DMS79 (cell line): ENCODE measurements at places on chromosomes 5 and 9.
A peak's percentile ranks its signal among the peaks of the same experiment; 100 is the strongest.

- no peak for DNase-seq
Measured at GRCh38 chr5:68898951-68899471, 194.8 kb upstream of the SLC30A5 start.

DNA sequence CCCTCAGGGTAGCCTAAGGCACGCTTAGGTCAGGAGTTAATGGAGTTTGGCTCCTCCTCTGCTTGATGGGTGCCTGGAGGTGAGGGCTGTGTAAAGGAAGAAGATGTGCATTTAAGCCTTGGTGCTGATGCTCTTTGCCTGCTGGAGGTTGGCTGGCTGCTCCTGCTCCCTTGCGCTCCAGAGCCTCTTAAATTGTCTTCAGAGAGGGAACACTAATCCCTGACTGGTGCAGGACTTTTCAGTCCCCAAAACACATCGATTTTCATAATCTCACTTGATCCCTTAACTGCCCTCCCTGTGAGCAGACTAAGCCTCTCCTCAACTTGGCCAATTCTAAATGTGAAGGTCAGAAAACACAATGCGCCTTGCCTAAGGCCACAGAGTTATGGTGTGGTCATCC, 16.2 kb upstream of the TCOF1 start:
- no peak for DNase-seq

DNA sequence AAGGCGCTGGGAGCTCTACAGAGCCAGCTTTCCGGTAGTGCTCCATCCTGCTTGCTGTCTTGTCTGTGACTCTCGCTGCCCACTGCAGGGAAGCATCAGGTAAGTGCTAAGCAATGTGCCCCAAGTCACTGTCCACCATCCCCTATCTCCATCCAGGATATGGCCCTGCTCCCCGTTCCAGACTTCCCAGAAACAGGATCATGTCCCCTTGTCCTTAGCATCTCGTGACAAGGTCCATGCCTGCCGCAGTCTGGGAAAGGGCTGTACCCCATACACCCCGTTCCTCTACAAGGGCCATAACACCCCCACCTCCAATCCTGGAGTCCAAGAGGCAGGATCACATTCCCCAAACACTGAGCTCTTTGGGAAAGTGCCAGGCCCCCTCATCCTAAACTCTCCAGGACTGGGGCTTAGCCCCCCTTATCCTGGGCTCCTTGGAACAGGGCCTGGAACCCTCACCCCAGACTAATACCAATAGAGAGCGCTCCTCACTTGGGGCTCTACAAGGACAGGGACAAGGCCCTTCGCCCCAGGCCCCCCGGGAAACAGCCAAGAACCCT, 566 bp downstream of the RPP25L start:
- no peak for DNase-seq

DNA sequence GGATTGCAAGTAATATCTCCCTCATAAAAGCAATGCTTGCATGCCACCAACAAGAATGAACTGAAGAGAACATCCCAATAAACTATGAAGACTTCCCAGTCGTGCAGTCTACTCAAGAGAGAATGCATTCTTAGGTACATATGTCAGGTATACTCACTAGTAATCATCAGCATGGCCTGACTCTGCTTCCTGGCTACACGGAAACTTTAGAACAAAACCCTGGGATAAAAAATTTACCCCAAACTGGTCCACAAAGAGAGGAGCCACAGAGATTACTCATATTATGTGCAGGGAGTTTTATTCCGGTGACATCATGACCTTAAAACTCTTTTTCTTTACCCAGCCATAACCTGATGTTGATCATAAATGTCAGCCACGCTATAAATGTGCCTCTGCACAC, 57.5 kb upstream of the PAPPA start:
- no peak for DNase-seq

- DNase-seq, result no peak
Measured at GRCh38 chr9:134031783-134032182, 6.5 kb downstream of the BRD3OS start.

DNA sequence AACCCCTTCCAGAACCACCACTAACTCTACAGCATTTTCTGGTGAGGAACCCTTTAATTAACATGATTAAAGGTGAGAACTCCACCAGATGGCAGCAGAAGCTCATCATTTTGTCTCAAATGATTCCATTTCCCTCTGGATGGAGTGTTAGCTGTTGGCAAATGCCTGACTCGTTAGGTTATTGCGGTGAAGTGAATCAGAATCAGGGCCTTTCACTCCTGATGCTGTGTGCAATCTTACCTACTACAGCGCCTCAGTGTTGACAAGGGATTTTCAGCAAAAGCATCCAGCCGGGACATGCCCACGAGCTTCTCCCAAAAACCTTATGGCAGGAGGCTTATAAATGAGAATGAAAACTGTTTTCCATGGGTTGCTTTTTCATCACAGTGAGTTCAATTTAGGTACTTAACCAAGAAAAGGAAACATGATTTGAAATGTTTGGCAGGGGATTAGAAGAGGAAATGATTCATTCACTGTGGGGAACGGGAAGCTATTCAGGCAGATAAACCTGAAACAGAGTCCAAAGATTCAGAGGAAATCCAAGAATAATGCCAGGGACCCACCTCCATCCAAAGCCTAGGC, 48.0 kb upstream of the CAST start:
- peak; percentile 40 for DNase-seq

DNA sequence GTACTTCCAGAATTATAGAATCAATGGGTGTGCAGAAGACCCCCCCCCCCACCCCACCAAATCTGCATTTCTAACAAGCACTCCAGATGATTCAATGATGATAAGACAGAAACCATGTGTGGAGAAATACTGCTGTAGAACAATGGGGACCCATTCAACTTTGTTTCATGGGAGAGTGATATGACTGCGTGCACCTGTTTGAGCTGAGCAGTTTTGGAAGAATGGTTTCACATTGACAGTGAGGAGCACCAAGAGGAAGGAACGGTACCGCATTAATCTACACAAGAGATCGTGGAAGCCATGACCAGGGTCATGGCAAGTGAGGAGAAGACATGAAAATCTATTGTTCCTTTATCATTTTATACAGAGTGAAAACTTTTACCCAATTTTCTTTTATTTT, 202.7 kb downstream of the CD180 start:
- no peak for DNase-seq

- no peak for DNase-seq
Measured at GRCh38 chr9:81047280-81047679, 642.1 kb downstream of the TLE1 start.

- DNase-seq, result no peak
Measured at GRCh38 chr5:131104169-131104808, 60.8 kb downstream of the HINT1 start.

- no peak for DNase-seq
Measured at GRCh38 chr5:33997331-33997983, 10.4 kb downstream of the AMACR start.

DNA sequence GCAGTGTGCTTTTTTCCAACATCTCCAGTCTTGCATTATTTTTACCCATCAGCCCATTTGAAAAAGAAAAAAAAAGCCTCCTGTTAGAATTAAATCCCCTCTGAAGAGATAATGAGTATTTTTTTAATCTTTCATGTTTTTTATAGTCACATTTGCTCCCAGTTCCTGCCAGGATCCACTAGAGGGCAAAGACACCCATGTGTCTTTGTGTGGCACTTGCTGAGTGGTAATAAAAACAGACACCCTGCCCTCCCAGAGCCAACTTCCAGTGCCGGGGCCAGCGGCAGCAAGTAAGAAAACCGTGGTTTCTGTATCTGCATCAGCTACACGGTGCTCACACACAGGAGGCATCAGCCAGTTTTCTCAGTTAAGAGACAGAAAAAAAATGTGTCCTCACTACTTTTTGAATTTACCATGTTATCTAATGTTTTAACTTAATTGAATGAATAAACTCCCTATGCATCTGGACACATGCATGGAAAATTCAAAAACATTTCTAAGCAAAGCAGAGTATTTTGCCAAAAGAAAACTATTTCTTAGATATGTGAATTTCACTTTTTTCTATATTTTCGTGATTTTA, 70.2 kb upstream of the PLEKHG4B start:
- DNase-seq, result no peak

DNA sequence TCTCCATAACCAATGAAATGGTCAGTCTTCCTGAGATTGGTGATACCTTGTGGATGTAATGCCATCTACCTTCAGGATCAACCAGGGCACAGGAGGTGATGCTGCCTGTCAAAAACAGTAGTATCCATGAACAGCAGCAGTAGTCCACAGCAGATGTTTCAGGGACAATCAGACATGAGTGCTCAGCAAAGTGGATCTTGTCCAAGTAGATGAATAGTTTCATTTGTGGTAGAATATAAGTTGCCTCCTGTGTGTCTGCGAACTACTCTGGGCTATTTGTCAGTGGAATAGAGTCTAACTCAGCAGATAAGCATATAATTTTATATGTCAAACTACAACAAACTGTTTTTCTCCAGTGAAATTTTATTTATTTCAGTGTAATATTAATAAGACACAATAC, 1860.1 kb upstream of the ACO1 start:
- no peak for DNase-seq

DNA sequence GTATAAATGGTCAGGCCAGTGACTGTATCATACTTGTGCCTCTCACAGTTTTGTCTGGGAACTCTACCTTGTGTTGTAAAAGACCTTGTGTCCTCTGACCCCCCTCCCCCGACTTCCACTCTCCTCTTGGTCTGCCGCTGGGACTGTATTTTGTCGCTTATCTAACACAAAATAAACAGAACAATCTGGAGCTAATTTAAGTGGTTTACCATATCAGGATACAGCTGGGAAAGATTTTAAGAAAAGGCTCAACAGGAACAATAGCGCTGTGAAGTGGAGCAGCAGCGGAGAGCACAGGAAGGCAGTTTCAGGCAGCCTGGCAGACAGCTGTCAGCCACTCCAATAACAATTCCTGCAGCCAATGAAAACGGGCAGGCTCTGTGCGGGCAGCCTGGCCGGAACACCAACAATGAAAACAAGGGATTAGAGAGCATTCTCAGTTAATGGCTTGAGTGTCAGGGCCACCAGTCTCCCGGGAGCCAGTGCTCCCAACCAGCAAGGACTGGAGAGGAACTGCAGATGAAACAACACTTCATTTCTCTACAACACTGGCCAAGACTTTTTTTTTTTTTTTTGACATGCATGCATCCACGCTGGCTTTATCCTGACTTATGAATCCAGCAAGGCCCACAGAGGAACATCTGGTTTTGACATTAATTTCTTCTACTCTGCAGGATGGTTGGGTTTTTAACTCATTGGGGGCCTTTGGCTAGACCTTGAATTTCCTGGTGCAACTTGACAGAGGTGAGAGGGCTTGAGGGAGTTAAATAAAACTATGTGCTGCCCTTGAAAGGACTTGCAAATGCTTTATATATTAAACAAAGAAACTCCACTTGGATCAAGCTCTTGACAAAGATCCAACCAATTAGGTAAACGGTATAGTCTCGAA, 76.7 kb downstream of the ARSB start:
- DNase-seq, result peak; percentile 72

DNA sequence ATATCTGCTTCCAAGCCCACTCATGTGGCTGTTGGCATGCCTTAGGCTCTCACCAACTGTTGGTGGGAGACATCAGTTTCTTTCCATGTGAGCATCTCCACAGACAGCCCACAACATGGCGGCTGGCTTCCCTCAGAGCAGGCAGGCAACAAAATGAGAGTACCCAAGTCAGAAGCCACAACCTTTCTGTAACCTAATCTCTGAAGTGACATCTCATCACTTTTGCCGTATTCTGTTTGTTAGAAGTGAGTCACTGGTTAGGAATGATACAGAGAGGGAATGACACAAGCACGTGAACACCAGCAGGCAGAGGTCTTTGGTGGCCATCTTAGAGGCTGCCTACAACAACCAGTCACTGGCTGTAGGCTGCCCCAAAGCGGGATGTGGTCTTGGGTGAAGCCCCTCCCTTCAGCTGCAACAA, 88.6 kb upstream of the RASGRF2 start:
- no peak for DNase-seq

DNA sequence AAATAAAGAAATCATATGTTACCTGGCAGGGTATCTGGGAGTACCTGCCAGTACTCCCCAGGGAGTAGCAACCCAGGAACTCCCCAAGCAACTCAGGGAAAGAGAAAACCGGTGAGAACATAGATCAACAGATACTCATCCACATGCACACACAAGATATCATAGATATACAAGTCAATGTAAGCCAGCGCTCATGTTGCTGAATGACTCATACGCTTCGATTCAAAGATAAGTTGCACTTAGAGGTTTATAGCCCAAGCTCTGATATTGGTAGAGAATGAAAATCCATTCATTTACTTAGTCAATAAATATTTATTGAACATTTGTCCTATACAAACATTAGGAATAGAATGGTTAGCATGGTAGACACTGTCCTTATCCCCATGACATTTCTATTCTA, 219.1 kb upstream of the TRPC7 start:
- DNase-seq, result no peak

- no peak for DNase-seq
Measured at GRCh38 chr5:56192246-56192645, 40.9 kb downstream of the ANKRD55 start.

- no peak for DNase-seq
Measured at GRCh38 chr5:14487897-14488570, 93.6 kb upstream of the OTULINL start.

GRCh38 chr9:40884072-40884901, 244.2 kb downstream of the FOXD4L6 start:
- no peak for DNase-seq

DNA sequence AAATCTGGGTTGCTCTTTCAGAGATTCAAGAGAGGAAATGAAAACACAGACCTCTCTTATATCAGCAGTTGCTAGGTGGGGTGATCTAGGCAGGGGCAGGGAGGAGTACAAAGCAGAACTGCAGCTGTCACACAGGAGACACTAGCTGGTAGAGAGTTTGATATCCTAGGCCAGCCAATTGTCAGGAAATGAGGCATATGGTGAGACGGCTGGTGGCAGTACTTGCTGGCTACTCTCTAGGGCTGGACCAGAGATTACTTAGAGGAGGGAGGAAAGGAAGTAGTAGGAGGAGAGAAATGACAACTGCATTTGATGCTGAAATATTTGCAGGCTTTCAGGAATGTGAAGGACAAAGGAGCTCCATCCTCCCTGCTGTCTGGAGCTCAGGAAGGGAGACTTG, 113.8 kb downstream of the TRIM32 start:
- DNase-seq, result no peak

GRCh38 chr9:74527718-74528117, 30.6 kb downstream of the RORB start:
- DNase-seq, result no peak

- no peak for DNase-seq
Measured at GRCh38 chr9:3873818-3874217, 348.0 kb upstream of the RFX3 start.

- no peak for DNase-seq
Measured at GRCh38 chr5:50855001-50855400, 188.6 kb downstream of the PARP8 start.

DNA sequence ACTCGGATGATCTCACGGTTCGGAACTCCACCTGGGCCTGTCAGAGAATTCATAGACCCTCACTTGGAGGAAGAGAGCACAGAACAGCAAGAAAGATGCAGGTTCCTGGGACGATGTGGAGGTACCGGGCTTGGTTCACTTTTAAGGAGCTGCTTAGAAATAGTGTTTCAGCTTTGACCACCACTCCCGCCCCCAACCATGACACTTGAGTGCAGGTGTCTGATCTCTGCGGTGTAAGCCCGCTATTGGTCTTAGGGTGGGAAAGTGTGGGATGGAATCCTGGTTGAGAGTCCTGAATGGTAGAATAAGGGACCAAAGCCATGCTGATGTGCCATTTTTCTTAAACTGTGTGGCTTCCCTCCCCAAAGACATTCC, 97.2 kb upstream of the LMX1B start:
- no peak for DNase-seq
